ENCODE measurements at places on chromosomes 11 and 22.

GRCh38 chr11:67490727-67491065 lies 7.9 kb downstream of the AIP start:
- DNase-seq: no peak

- DNase-seq: no peak
These were observed 239.9 kb upstream of the ZC3H12C start for GRCh38 chr11:109853156-109853776.

GRCh38 chr11:86790195-86790725 lies 10.1 kb upstream of the PRSS23 start:
- DNase-seq: no peak

- DNase-seq: peak; percentile 67
These were observed 7.8 kb downstream of the SLC5A1 start for GRCh38 chr22:32050678-32051515.

- no peak for DNase-seq
These were observed 55.7 kb downstream of the MYO18B start for GRCh38 chr22:25797498-25798290.

- no peak for DNase-seq
These were observed 35.9 kb upstream of the MYEOV start for GRCh38 chr11:69257838-69258658.

- DNase-seq: no peak
These were observed 12.4 kb downstream of the SMIM38 start for GRCh38 chr11:69167916-69168691.

DNA sequence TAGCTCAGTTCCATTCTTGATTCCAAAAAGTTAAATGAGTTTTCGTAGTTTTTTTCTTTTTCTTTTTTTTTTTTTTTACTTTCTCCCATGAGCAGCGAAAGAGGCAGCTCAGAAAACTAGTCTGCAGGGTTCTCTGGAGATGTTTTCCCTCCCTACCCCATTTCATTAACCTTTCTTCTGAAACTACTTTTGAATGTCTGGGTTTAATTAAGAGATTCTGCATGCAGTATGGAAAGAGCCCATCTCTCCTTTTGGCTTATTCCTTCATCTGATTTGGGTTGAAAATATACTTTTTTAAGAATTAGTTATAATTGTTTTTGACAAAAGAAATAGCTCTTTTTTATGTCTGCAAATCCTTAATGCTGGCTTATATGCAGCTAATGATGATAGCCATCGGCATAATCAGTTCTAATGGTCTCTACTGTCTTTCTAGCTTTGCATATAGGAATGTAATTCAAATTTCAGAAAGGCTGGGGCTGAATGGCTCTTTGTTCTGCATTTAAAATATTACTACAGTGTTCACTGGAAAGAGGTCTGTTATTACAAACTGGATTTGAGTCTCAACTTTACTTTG lies 265.3 kb downstream of the FAT3 start:
- no peak for DNase-seq

GRCh38 chr11:34298871-34299270 lies 58.9 kb downstream of the ABTB2 start:
- DNase-seq: no peak

- no peak for DNase-seq
These were observed 68.5 kb upstream of the CARD18 start for GRCh38 chr11:105208019-105208418.

DNA sequence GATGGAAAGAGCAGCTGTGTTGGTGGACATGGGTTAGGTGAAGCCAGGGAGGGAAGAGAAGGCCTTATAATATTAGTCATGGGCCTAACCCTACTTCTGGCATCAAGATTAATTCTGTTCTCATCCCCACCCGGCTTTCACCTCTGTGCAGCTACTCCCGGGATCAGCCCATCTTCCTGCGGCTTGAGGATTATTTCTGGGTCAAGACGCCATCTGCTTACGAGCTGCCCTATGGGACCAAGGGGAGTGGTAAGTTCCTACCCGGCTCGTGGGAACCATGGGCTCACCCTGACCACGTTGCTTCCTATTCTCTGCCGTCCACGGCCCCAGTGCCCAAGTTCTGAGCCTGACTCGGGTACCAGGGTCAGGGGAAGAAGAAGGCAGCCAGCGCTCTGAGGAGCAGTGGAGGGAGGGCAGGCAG lies 51.6 kb downstream of the ST3GAL4 start:
- no peak for DNase-seq

- DNase-seq: no peak
These were observed 13.6 kb downstream of the PLA2G6 start for GRCh38 chr22:38167988-38168407.

DNA sequence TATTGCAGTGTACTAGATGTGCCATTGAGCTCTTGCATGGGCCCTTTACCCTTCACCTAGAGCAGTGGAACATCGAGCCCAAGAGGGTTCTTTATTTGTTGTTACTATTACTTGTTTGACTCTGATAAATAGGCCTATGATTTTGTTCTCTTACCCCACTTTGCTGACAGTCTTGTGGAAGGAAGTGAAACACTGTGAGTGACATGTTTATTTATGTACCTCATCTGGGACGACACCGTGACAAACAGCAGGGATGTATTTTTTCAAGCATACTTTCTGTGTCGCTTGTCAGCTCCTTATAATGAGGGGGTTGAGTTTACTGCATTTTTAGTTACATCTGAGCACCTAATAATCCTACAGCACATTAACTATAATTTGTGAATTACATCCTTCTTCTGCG lies 1010.3 kb upstream of the TENM4 start:
- DNase-seq: no peak

DNA sequence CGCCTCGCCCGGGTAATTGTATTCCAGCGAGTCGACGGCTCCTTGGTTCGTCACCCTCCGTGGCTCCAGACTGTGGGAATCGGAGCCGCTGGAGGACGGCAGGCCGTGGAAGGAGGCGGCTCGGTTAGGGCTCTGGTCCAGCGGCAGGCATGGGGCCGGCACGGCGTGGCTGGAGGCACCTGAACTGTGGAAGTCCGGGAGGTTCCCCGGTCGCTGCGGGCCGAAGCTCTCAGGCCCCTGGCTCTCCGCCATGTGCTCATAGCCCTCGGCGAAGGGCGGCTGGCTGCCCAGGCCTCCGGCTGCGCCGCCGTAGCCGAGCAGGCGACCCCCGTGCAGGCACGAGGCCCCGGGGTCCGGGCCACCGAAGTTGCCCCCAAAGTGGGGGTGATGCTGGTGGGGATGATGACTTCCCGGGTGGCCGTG lies 1.7 kb downstream of the MN1 start:
- no peak for DNase-seq

DNA sequence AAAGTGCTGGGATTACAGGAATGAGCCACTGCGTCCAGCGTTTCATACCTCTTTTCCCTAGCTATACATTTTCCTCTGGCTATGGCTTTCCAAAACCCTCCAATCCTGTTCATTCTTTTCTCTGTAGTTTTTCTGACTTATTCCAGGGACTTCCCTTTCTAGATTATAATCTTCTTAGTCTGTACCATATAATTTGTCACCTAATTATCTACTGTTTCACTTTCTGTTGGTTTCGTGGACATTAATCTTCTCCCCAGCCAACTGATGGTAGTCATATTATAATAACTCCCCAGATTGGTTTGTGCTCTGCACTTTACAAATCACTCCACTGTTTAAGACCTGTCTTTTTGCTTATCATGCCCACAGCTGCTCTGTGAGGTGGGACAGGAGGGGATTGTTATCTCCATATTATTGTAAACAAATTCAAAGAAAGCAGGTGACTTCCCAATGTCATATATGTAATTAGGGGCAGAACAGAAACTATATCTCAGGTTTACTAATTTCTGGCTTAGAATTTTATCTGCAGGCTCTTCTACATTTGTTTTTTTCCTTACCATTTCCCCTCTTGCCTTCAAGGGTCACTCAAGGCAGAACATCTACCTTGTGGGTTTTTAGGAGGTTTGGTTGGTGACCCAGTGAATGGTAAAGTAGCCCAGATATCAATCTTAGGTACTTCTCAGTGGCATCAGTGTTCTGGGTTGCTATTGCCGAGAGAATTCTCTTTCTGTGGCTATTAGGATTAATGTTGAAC lies 23.9 kb downstream of the STIM1 start:
- no peak for DNase-seq

- no peak for DNase-seq
These were observed 165.1 kb downstream of the MSANTD4 start for GRCh38 chr11:105856954-105857353.

- DNase-seq: peak; percentile 62
These were observed 1.4 kb upstream of the CPT1A start for GRCh38 chr11:68843052-68843561.

GRCh38 chr22:40951795-40952605 lies 822 bp downstream of the RBX1 start:
- DNase-seq: no peak

- DNase-seq: no peak
These were observed 115.0 kb downstream of the MN1 start for GRCh38 chr22:27686534-27686933.

- DNase-seq: no peak
These were observed 14.1 kb downstream of the SPATA19 start for GRCh38 chr11:133830931-133831907.

DNA sequence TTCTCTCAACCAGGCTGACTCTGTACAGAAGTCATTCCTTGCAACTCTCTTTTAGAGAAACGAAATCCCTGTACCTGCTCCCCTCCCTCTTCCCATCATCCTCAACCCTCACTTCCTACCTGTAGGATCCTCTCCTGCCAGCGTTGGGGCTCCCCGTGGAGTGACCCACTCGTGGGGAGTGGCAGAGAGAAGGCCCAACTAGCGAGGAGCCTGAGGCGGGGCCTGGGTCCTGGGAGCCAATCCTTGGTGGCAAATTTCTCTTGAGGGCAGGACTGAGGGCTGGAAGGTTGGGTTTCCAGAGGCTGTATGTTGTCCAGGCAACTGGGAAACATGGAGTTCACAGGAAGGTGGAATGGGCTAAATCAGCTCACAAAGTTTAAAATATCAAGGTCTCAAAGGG lies 10.4 kb downstream of the NHERF4 start:
- no peak for DNase-seq

GRCh38 chr22:48870436-48870835 lies 957.2 kb downstream of the BRD1 start:
- no peak for DNase-seq

DNA sequence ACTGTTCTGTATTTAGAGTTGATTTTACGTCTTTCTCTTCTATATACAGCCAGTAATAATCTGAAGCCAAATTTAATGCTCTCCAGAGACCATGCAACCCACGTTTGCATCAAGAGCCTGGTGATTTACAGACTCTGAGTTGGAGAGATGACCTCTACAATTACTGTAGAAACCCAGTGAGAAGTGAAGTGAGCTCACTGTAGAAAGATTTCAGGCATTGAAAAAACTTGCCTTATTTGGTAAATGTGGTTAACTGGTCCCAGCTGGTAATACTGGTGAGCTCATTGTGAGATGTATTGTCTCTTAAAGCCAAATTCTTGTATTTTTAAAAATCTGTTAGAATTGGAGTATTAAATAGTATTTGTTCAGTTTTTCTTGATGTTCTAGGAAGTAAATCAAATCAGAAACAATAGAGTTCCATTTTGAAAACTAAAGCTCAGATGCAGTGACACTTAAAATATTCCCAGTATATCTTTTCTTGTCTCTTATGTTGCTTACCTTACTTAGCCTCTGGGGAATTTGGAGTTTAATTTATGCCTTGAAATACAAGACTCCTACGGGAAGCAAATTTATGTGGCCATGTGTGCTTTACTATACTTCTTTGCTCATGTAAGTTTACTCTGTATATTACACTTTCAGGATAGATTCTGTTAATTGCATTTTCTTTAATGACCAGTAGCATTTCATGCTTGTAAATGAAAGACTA lies 189.9 kb downstream of the ARHGAP42 start:
- DNase-seq: no peak

- DNase-seq: peak; percentile 56
These were observed 43.2 kb upstream of the DLAT start for GRCh38 chr11:111982019-111982464.

GRCh38 chr22:29195118-29195963 lies 10.4 kb upstream of the EMID1 start:
- no peak for DNase-seq

- no peak for DNase-seq
These were observed 4.9 kb downstream of the UBE2L6 start for GRCh38 chr11:57562596-57562995.

DNA sequence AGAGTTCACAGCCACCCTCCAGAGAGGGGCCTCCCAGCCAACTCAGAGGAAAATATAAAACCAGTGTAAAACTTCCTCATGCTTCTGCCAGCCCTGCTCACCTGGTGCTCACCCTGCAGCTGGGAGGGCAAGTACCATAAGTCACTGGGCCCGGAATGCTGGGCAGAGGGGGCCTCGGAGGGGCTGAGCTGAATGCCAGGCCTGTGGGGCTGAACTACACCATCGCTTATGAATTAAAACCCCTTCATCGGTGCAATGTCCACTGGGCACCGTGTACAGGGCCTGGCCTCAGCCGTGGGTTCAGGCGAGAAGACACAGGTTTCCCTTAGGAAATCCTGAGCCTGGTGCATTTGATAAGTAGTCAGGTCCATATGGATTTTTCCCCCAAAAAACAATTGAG lies 828.6 kb downstream of the TBC1D22A start:
- no peak for DNase-seq

- peak; percentile 75 for DNase-seq
These were observed at the start of gene FADS3 for GRCh38 chr11:61891331-61892084. Gene FADS3, minus strand, starts transcription at chr11:61891545. Its CDS starts 164 bp downstream, at chr11:61891381.

GRCh38 chr11:70135625-70136059 lies 57.5 kb downstream of the ANO1 start:
- DNase-seq: no peak

GRCh38 chr22:46476547-46476941 lies 60.9 kb downstream of the CELSR1 start:
- DNase-seq: no peak

- no peak for DNase-seq
These were observed 216.4 kb downstream of the MN1 start for GRCh38 chr22:27585141-27585540.

DNA sequence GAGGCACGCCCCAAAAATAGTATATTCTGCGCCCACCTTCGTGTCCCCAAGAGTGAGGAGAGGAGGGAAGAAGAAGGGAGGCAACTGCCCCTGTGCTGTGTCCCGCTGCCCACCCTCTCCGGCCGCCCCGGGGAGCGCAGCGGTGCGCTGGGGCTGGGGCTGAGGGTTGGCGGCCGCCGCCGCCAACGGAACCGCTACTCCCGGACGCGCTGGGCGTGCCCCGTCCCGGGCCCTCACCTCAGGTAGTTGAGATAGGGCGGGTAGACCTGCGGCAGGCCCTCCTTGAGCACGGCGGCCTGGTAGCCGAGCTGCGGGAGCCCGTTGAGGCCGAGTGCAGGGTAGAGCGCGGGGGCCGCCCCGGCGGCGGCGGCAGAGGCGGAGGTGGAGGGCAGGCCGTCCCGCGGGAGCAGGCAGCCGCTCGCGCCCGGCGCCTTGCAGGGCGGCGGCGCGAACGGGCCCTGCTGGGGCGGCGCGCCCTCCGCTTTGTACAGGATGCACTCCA lies 2.4 kb downstream of the PGR start:
- no peak for DNase-seq

GRCh38 chr22:27192135-27192829 lies 534.9 kb downstream of the MIAT start:
- no peak for DNase-seq

DNA sequence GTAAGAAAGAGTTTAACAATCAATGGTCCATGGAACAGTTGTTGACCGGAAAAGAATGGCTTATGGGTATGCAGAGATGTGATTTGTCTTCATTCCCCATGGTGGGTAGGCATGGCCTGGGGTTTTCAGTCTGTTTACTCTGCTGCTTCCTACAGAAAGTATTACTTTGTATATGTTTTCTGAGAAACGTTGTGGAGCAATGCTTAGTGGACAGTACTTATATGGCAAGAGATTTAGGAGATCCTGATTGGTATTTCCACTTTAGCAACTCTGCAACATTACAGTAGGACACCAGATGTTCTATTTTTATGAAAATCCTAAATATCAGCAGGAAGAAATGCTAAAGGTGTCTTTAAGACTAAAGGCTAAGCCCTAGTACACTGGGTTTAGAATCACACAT lies 309.1 kb downstream of the AASDHPPT start:
- DNase-seq: no peak

- DNase-seq: no peak
These were observed 370.6 kb upstream of the MPPED2 start for GRCh38 chr11:30956751-30957150.
